ENCODE measurements at places on chromosomes 5 and 9.

GRCh38 chr5:33166948-33167347 is 273.8 kb upstream of the TARS1 start:
- DNase-seq, result no peak

DNA sequence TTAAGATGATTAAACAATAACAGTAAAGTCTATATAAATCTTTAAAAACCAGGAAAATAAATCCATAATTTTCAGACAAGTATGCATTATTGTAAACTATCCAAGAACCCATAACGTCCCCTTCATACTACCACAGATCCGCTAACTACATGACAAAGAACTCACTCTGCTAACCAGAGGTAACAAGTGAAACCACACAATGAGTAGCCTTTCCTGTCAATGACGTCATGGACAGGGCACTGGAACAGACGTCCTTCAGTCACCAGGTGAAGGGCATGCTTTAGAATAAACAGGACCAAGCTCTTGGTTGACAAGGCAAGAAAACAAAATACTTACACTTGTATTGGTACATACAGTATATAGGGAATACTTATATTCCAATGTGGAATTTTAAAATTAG is 45.2 kb downstream of the RNF130 start:
- DNase-seq, result no peak

DNA sequence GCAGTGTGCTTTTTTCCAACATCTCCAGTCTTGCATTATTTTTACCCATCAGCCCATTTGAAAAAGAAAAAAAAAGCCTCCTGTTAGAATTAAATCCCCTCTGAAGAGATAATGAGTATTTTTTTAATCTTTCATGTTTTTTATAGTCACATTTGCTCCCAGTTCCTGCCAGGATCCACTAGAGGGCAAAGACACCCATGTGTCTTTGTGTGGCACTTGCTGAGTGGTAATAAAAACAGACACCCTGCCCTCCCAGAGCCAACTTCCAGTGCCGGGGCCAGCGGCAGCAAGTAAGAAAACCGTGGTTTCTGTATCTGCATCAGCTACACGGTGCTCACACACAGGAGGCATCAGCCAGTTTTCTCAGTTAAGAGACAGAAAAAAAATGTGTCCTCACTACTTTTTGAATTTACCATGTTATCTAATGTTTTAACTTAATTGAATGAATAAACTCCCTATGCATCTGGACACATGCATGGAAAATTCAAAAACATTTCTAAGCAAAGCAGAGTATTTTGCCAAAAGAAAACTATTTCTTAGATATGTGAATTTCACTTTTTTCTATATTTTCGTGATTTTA is 70.2 kb upstream of the PLEKHG4B start:
- DNase-seq, result no peak

DNA sequence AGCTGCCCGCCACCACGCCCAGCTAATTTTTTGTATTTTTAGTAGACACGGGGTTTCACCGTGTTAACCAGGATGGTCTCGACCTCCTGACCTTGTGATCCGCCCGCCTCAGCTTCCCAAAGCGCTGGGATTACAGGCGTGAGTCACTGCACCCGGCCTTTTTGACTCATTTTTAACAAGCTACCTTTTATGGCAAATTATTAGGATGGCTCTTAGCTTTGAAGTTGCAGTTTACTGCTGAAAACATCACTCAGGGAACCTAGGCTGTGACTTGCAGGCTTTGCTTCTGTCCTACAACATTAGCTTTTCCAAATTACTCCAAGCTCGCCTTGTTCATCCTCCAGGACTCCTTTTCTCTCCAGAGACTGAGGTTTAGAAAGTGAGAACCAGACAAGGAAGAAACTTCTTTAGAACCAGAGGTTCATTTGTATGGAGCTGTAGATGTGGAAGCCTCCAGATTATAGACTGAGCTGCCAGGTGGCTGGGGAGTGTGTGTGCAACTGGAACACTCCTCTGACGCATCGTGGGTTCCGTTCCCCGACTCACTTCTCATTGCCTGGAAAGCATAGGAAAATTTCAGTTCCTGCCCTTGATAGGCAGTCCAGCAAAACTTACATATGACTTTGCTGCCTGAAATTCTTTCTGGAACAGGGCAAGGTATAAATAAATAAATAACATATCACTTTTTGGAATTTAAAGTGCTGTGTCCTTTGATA is 23.8 kb upstream of the SPTAN1 start:
- no peak for DNase-seq

GRCh38 chr9:107809871-107810460 is 320.4 kb upstream of the KLF4 start:
- no peak for DNase-seq

DNA sequence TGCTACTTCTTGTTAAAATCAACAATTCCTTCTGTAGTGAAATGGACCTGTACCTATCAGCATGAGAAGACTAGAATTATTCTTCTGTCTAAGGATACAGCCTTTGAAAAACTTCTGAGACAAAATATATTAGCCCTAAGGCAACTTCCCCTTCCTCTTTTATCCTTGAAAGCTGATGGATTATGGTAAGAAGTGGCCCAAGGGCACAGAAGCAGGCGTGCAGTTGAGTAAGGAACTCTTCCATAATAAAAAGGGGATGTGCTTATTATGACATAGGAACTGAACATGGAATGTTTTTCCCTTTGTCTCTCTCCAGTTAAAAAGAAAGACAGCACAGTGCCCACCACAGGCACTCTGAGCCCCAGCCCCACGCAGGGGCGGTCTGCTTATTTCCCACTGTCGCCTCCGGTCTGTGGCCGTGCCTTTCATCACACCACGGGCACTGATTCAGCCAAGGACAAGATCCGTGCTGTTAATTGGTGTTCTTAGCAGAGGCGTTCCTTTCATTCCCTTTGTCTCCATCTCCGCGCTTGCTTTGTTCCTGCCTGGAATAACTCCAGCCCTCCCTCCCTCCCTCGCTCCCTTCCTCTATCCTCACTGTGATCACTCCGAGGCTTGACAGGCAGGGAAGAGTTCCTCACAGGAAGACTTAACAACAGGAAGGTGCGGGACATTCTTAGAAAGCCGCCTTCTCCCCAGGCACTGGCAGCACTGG is 135.9 kb upstream of the OTULINL start:
- no peak for DNase-seq

DNA sequence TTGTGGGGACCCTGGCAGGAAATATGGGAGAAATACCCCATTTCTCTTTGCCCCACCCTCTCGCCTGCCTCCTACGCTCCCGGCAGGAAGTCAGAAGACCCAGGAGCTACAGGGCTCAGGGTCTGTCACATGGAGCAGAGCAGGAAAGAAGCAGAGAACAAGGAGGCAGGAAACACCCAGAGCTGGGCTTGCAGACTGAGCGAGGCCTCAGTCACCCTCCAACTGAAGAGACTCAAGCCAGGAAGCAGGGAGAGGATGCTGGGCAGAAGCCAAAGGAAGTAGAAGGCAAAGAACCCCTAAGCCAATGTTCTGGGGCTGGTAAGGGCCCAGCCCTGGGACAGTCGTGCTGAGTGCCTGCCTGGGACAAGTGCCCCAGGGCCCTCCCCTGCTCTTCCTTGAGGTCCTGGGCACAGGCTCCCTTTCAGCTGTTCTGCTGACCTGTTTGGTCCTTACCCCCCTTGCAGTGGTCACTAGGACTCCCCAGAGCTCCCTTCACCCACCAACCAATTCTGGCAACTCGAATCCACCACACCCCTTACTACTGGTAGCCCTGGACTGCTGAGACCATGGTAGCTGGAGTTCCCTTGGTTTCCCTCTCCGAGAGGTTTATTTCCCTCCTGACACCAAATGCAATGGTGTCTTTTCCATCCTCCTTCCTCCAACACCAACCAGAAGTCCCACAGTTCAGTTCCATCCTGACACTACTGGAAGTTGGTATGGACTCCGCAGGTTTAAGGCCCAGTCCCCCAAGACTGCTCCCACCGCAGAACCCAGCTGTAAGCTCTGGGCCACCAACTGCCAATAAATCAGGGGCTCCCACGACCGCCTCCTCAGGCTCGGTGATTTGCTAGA is 157.5 kb downstream of the COL23A1 start:
- no peak for DNase-seq

DNA sequence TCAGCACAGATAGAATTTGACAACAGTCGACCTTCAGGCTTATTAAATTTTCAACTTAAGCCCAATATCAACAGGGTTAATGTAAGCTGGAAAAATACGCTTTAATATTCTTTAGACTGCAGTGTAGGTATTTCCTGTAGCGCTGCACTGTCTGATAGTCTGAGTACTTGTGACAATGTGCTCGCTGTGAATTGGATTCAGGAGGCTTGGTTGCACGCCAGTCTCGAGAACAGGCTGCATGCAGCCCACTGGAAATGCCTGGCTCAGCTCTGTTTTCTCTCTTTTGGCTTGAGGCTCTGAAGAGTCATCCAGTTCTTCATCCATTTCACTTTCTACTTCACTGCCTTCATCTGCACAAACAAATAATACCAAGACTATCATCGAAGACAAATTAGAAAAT is 300.9 kb downstream of the RFX3 start:
- DNase-seq, result no peak

Measured in T follicular helper cell (primary cell).